A172 (cell line): ENCODE measurements at places on chromosomes 11 and 22. TPM values are rescaled to one million over a fixed set of nuclear protein-coding genes. Genes with fewer than 3 reads are reported as not detected.
A peak's percentile ranks its signal among the peaks of the same experiment; 100 is the strongest.

The DEFB131B gene
- total RNA-seq = not detected in 2 replicates

DNA sequence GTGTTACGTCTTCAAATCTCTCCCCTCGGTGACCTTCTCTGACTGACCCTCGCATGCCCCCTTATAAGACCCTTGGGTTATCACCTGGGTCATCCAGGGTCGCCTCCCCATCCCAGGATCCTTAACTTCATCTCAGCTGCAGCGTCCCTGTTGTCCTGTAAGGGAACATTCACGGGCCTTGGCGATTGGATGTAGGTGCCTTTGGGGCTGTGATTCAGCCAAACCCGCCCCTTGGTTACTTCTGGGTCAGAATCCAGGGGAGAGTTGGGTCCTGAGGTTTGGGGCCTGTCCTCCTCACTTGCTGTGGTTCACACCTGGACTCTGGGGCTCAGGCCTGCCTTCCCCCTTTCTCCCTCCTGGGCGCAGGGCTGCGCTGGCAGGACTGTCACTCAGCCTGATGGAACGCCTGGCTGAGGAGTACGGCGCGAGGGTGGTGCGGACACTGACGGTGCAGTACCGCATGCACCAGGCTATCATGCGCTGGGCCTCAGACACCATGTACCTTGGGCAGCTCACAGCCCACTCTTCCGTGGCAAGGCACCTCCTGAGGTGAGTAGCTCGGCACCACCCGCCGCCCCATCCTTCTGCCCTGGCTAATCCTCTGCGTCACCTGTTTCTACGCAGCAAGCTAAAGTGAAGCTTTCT is 29.4 kb downstream of the IGHMBP2 start:
- DNase-seq = no peak

The PITPNM1 gene
- 27.0 and 29.9 TPM in 2 replicates for total RNA-seq

The CCDC116 gene
- 0.12 TPM in 1 of 2 replicates, not detected in the other for total RNA-seq

- no peak for DNase-seq
These were observed 7.5 kb upstream of the B3GNT6 start for GRCh38 chr11:77026743-77027142.

DNA sequence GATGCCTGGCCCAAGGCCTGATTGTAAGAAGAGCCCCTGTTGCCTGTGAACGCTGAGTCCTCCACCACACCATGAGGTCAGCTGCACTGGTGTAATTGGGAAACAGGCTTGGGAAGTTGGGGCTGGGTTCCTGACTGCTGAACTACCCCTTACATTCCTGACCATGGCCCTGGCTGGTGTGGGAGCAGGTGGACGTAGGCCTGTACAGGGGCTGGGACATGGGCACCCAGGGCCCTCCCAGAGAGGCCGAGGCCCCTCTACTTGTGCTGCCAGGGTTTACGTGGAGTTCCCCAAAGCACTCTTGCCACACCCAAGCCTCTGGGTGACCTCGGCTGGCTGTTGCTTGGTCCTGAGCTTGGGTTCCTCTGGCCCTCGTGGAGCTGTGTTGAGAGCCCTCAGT is 5.4 kb downstream of the RELT start:
- no peak for DNase-seq

The CARD18 gene
- not detected in 2 replicates for total RNA-seq

DNA sequence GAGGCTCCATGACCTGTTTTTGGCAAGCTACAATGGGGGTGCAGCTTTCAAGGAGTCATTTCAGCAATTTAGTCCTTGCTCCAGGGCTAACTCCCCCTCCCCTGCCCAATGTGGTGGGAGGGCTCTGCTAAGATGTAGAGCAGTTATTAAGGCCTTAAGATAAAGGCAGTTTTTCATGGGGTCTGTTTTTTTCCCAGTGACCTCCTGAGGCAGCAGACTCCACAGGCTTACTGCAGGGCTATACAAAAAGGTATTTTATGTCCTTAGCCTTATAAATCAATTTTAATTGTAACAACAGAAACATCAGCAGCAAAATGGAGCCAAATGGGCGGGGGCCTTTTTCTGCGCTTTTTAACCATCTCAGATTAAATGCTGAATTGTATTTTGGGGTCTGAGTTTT is 192.3 kb downstream of the KIRREL3 start:
- DNase-seq = no peak

DNA sequence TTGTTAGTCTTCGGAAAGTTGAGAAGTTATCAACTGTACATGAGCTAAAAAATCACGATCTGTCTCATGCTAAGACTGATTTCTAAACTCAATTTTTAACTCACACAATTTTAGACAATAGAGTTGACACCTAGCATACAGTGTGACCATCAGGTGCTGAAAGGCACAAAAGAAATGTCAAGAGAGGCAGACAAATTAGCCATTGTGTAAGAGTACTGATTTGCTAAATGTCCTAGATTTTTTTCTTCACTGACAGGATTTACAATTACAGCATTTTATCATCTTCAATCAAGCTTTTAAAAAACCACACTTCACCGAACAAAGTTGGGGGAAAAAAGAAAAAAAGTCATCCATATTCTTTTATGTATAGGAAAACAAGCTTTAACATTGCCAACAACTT is 7.0 kb downstream of the LGR4 start:
- no peak for DNase-seq

The ZNF214 gene
- 1.8 and 2.3 TPM in 2 replicates for total RNA-seq

DNA sequence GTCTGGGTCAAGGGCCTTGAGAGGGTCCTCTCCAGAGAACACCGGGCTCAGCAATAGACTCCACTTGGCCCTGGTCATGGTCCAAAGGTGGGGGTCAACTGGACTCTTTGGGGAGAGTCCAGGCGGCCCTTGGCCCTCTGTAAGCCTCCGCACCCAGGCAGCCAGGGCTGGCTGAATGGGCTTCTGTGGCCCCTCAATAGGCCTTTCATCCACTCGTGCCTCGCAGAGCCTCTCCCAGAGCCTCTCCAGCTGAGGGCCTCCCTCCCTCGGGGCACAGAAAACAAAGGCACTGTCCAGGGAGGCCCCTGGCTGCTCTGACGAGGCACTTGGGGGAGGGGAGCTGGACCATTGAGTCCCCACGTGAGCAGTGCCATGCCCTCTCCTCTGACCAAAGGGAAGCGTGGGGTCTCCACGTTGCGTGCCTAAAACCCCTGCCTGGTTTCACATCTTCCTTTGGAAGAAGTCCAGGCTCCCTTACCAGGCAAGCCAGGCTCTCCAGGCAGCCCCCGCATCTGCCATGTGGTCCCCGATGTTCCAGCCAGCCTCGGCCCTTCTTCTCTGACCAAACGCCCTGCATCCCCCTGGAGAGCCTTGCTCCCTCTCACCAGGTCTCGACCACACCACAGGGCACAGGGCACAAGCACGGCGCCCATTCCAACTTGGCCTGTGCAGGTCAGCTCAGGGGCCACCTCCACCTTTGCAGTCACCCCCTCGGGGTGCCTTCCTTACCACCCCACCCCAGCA is 15.5 kb downstream of the KIAA0930 start:
- no peak for DNase-seq

DNA sequence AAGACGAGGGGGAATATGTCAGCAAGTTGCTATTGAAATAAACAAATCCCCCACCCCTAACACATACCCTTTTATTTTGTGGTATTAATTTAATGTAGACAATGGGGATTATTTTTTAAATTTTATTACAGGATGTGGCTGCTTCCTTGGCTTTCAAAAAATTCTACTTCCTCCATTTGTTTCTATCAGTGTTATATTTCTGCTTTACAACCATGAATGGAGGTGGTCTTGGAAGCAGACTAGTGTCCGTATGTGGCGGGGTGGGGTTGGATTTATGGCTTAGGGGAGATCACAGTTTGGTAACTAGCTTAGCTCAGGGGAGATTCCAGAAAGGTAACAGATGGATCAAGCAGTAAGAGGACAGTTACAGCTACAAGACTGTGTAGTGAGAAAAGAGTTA is 39.3 kb upstream of the PICALM start:
- DNase-seq = no peak

GRCh38 chr11:8794677-8795103 is 112.1 kb downstream of the RPL27A start:
- no peak for DNase-seq

- DNase-seq = no peak
These were observed 29.6 kb downstream of the BTBD10 start for GRCh38 chr11:13433437-13433836.

GRCh38 chr11:9738116-9738515 is 74.2 kb downstream of the SWAP70 start:
- no peak for DNase-seq

DNA sequence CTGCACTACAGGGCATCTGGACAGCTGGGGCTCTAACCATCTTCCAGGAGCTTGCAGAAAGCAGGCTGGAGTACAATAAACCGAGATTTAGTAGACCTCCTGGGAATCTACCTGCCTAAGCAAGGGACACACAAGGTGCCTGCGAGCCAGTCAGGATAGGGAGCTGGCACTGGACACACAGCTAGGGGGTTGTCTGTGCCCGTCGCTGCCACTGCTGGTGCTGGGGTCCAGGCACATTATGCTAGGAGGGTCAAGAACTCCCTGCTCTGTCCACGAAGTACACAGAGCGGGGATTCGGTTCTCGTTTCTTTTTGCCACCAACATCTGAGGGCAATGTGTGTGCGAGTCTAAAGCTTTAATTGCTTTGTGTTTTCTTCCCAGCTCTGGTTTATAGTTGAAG is 4.2 kb downstream of the RIC8A start:
- no peak for DNase-seq

The FAT3 gene
- 0.34 and 0.41 TPM in 2 replicates for total RNA-seq

GRCh38 chr11:121551463-121551862 is 98.7 kb upstream of the SORL1-AS1 start:
- no peak for DNase-seq

The CBL gene
- 8.1 and 9.7 TPM in 2 replicates for total RNA-seq

DNA sequence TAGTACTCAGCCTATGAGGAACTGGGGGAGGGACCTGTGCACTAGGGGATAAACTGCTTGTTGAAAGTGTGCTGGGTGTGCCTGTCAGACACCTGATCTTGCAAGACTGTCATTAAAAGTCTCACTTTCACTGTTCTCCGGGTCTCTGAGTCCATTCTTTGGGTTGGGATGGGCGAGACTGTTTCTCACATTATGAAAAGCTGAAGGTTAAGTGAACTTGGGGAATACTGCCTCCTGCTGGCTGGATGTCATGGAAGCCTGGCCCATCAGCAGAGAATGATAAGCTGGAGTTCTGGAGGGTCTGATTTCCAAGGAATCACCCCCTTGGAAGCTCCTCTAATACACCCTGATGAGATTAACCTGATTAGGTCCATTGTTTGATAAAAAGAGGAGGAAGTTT is 9.0 kb upstream of the VPREB1 start:
- DNase-seq = peak; percentile 1

- DNase-seq = no peak
These were observed 282.3 kb downstream of the FAT3 start for GRCh38 chr11:92506809-92507336.

DNA sequence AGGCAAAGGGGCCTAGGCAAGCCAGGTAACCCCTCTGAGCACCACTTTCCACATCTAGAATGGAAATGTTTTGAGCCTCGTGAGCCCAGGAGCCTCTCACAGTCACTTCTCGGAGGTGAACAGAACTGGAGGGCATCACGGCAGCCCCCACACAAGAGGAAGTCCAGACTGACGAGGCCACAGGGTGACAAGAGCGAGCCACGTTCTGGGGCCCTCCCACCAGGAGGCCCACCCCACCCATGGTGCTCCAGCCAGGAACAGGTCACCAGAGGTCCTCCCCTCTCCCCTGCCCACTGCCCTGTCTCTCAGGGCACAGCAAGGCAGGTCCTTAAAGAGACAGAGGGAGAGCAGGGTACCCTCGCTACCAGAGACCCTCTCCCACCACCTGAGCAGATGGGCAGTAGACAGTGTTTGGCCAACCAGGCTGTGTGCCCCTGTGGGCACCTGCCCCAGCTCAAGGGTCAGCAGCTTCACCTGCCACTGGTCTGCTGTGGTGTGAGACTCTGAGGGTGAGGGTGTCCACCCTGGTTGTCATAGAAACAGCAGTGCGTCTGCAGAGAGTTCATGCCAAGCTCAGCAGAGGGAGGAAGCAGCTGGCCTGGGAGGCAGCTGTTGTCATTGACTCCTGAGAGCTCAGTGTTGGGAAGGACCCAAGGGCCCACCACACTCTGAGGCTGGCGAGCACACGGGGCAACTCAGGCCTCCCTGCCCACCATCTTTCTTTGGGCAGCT is 31.4 kb downstream of the RSPH14 start:
- peak; percentile 3 for DNase-seq
